AG08395 (cell line): ENCODE measurements at places on chromosomes 3 and 15.

- no peak for DNase-seq
Observed at GRCh38 chr15:39665629-39666250, 84.9 kb downstream of the THBS1 start.

- no peak for DNase-seq
Observed at GRCh38 chr3:113186566-113186965, 24.8 kb upstream of the BOC start.

GRCh38 chr3:153960458-153961074, 160.6 kb upstream of the ARHGEF26 start:
- DNase-seq, result no peak

DNA sequence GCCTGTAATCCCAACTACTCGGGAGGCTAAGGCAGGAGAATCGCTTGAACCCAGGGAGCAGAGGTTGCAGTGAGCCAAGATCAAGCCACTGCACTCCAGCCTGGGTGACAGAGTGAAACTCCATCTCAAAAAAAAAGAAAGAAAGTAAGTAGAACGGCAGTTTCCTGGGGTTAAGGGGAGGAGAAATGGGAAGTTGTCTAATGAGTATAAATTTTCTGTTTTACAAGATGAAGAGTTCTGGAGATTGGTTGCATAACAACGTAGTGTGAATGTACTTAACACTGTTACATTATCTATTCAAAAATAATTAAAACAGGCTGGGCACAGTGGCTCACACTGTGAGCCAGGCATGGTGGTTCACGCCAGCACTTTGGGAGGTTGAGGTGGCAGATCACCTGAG, 45.4 kb downstream of the GRK7 start:
- no peak for DNase-seq

GRCh38 chr3:188890572-188891270, 281.1 kb upstream of the TPRG1 start:
- peak; percentile 42 for DNase-seq

DNA sequence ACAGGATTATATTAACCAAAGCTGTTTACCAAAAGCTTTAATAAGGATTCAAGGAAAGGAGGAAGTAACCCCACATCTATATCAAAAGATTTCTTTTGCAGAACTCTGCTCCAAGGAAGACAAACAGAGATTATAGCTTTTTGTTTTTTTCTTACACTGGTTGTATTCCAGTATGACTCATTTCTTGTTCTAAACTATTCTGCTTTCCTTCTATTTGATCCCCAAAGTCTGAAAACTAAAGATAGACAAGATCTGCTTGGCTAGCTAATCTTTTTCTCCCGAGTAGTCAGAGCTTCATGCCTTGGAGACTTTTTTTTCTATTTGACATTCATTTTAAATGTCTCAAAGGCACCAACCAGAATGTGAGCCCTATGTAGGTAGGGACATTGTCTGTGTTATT, 36.8 kb upstream of the FRMD5 start:
- peak; percentile 12 for DNase-seq

DNA sequence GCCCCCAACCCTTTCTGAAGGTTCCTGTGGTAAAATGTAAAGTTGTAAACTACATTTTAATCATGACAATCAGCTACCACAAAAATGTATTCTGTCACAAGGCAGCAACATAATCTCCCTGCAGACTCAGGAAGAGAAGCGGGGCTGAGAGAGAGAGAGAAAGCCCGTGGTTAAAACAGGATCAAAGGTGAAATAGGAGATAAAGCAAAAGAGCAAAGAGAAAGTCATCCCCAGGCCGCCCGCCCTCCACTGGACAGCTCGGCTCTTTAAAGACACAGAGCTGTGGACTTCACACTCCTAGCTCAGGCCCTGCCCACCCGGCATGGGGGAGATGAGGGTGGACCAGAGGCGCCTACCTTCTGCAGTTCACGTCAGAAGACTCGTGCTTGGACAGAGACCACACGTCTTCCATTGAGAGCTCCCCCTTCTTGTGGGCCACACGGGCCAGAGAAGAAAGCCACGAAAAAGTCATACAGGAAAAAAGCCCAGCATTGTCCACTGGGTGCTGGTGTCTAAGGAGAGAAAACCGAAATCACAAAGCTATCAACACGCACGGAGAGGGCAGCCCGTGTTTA, 29.4 kb downstream of the ABCC5 start:
- DNase-seq, result no peak

- no peak for DNase-seq
Observed at GRCh38 chr3:182737825-182738224, 55.5 kb upstream of the ATP11B start.

DNA sequence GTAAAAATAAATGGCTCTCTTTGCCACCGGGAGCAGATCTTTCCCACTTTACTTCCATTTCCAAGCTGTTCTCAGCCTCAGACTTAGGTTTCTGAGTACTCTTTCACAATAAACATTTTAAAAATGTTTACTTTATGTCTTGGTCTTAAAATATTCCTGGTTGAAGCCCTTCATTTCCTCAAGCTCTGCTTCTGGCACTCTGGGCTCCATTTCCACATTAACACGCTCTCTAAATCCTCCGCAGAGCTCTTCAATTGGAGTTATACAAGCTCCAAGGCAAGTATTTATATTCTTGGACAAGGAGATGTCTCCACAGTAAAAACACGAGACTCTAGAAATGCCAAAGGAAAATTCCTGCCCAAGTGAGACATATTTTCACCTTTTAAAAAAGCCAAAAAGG, 169.3 kb downstream of the GREM1 start:
- no peak for DNase-seq

GRCh38 chr3:21835264-21835663, 84.3 kb upstream of the ZNF385D start:
- peak; percentile 47 for DNase-seq

- DNase-seq, result no peak
Observed at GRCh38 chr3:71423151-71423906, 160.2 kb downstream of the FOXP1 start.

- DNase-seq, result no peak
Observed at GRCh38 chr3:153311541-153311940, 149.5 kb downstream of the RAP2B start.

DNA sequence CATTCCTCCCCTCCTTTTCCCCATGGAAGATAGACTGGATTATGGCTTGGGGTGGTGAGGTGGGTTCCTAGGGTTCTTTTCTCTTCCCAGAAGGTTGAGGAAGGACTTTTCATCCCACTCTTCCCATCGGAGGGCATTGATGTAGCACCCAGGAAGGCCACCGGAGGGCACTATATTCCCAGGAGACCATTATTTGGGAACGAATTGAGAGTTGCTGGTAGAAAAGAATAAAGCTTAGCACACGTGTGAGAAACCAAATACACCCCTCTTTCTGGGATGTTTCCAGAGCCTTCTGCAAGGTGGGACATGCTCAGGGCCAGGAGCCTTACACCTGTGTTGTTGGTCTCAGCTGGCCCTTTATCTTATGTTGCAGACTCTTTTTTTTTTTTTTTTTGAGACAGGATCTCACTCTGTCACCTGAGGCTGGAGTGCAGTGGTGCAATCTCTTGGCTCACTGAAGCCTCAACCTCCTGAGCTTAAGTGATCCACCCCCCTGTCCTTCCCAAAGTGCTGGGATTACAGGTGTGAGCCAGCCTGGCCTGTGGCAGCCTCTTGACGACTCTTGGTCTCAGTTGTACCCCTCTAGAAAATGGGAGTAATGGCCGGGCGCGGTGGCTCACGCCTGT, 6.3 kb upstream of the CDC25A start:
- peak; percentile 80 for DNase-seq

- DNase-seq, result no peak
Observed at GRCh38 chr3:98359993-98360675, 6.5 kb downstream of the OR5K4 start.

- no peak for DNase-seq
Observed at GRCh38 chr3:165466856-165467255, 270.7 kb upstream of the SLITRK3 start.

DNA sequence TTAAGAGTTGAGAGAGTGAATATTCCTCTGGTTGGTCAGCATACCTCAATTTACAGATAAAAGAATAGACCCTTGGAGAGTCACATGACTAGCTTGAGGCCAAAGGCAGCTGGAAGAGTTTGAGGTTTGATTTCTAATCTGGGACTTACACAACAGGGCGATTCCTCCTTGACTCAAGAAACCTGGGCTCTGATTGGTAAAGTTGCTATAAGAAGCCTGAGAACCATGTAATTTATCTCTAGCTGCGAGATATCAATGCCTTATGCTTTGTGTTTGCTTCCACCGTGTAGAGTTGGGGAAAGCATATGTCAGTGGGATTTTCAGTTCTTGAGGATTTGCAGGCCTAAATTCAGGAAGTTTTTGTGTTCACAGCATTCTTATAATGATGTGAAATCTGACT, 206.0 kb downstream of the KLHL25 start:
- no peak for DNase-seq

GRCh38 chr3:196272826-196273225, 14.7 kb downstream of the PCYT1A start:
- no peak for DNase-seq

- DNase-seq, result no peak
Observed at GRCh38 chr3:55174747-55175146, 246.9 kb upstream of the LRTM1 start.

GRCh38 chr3:44080474-44081072, 161.1 kb upstream of the TOPAZ1 start:
- DNase-seq, result no peak

DNA sequence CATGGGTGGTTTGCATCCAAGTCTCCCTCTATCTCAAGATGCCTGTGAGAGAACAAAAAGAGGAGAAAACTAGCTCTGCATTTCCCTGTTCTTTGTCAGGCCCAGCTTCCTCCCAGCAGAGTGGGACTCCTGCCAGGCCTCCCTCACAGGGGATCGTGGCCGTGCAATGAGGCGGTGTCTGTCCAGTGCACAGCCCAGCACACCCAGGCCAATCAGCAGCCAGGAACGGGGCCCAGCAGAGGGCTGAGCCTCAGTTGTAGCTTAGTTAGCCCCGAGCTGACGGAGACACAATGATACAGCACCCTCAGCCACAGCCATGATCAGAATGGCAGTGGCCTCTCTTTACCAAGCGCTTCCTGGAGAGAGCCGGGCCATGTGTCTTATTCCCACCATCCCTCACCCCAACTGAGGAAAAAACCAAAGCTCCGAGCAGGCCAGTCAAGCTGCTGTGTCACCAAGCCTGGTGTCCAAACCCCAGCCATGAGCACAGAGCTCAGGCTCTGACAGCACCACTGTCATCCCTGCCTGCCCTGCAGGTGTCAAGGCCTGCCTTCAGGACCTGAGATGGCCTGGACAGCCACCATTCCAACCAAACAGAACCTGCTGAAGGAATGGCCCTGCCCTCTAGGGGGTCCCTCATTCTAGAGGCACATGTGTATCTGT, 71.1 kb downstream of the DNAJB8 start:
- DNase-seq, result peak; percentile 29

DNA sequence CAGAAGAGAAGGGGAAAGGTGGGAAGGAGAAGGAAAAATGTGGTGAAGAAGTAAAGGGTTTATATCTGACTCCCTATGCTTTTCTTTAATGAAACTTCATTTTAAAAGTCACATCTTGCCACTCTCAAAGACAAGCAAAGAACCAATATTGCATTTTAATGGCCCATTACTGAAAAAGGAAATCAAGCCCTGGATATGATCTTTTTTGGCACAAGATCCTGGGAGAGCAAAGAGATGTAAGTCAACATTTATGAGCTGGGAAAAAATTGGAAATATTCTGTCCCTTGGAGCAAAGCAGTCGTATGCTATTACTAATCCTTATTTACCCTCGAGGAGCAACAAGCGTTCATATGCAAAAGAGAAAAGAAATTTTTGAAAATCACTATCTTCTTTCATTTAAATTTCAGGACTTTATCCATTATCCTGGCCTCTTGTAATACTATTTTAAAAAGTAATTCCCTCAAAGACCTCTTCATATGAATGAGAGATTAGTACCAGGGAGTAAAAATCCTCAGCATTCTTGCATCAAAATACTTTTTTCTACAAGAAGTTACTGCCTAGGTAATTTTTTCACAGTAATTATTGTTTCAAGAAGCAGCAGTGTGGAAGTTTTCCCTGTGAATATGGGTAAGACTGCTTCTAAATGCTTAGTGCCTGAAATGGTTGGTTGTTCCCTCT, 435.3 kb upstream of the PDZRN3 start:
- no peak for DNase-seq

DNA sequence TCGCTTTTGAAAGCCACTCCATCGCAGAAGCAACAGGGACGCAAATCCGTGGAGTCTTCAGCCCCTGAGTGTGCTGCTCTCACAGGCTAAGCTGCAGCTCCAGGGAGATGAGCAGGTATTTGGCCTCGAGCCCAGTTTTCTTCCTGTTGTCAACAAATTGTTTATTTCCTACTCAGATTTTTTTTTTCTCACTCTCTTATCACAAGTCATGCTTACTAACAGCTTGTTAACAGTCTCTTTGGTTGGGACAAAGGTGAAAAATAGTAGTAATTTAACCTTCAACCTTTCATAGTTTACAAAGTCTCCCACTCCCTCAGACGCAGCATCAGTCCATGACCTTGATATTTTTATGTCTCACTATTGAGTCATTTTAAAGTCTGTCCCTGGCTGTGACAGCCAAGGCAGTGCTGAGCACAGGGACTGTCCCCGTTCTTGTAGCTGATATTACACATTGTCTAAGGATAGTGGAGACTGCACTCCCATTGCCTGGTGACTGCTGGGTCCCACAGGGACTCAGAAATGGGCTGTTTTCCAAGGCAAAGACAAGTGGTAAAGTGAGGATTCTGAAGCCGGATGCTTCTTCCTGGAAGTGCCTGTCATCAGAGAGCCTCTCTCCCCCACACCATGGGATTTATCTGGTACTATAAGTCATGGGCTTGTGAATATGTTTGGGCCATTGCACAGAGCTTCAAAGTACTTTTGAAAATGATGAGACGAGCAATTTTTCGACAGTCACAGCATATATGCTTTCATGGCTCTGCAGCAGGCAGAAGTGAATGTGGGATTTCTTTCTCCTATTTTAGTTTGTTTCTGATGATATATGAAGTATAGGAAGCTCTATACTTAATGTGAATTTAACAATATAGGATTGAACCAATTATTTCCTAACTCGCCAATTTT, 59.8 kb upstream of the UNC13C start:
- DNase-seq, result no peak

DNA sequence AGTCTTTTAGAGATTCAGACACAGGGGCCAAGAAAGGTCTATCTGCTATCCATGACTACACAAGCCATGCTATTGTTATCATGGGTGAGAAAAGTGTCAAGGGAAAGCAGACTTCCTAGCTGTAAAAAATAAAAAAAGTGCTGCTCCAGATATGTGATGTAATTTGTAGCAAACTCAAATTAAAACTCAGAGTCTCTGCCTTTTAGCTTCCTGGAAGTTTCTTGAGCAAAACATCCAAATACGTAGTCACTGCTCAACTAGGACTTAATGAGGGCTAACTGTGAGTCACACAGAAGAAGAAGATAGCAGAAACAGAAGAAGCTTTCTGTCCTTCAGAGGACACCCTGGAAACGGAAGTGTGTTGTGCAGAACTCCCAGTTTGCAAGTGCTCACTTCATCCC, 393.4 kb upstream of the NR2F2 start:
- no peak for DNase-seq

- no peak for DNase-seq
Observed at GRCh38 chr3:48271763-48272498, 31.0 kb downstream of the ZNF589 start.

GRCh38 chr15:61906961-61907752, 153.1 kb downstream of the VPS13C start:
- no peak for DNase-seq

- DNase-seq, result no peak
Observed at GRCh38 chr15:50751394-50751793, 14.1 kb downstream of the SPPL2A start.
